ENCODE measurements at places on chromosomes 2 and 18. TPM values are rescaled to one million over a fixed set of nuclear protein-coding genes. Genes with fewer than 3 reads are reported as not detected.

DNA sequence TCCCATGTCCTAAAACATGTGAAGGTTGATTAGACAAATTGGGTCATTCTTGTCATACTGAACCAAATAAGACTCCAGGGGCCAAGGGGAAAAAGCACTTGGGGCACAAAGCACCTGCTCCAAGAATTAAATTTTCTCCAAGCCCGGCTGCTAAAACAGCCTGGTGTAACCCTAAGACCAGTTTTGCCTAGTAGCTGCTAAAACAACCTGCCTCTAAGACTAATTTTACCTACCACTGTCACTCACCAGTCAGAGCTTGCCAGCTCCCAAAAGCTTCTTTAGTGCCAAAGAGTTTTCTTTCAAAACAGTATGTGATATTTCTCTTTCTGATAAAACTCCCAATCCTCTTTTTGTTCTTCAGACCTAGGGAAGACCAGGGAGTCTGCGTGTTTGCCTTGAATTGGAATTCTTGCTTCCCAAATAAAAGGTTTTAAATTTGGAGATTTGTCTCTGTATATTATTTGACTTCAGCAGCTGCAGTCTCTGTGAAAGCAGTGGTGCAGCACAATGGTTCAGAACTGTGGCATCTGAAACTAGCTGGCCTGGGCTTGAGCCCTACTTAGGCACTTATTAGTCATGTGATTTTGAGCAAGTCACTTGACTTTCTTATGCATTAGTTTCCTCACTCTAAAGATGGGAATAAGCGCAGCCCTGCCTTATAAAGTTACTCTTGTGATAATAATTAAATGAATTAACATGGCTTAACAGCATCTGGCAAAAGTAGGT is 16.2 kb upstream of the APOB start:
- no peak for DNase-seq

- DNase-seq = peak; percentile 68
Measured at GRCh38 chr2:178074123-178075005, 1.8 kb upstream of the PDE11A start.

DNA sequence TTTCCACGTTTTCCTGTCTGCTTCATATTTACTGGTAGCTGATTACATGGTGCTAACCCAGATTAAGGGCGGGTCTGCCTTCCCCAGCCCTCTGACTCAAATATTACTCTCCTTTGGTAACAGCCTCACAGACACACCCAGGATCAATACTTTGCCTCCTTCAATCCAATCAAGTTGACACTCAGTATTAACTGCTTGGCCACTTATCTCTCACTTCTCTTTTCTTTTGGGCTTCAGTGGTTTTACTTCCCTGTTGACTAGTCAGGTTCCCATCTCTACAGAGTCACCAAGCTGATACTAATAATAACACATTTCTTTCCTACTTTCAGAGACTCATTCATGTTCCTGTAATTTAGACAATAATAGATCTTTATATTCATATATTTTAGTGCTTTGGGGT is 302.2 kb upstream of the MAP2 start:
- DNase-seq = no peak

- no peak for DNase-seq
Measured at GRCh38 chr18:31223371-31223770, 60.7 kb upstream of the DSC1 start.

- no peak for DNase-seq
Measured at GRCh38 chr18:40365526-40365925, 1589.5 kb upstream of the PIK3C3 start.

DNA sequence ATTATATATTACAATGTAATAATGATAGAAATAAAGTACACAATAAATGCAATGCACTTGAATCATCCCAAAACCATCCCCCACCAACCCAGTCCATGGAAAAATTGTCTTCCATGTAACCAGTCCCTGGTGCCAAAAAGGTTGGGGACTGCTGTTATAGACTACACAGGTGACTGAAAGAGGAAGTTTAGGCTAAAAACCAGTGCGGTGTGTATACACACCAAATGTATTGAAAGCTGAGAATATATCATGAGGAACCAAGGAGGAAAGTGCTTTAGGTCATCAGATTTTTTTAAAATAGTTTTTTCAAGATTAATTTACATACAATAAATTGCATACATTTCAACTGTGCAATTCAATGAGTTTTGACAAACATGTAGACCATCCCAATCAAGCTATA is 20.5 kb upstream of the C1D start:
- DNase-seq = no peak

GRCh38 chr2:196902828-196903227 is 23.7 kb downstream of the PGAP1 start:
- peak; percentile 4 for DNase-seq

DNA sequence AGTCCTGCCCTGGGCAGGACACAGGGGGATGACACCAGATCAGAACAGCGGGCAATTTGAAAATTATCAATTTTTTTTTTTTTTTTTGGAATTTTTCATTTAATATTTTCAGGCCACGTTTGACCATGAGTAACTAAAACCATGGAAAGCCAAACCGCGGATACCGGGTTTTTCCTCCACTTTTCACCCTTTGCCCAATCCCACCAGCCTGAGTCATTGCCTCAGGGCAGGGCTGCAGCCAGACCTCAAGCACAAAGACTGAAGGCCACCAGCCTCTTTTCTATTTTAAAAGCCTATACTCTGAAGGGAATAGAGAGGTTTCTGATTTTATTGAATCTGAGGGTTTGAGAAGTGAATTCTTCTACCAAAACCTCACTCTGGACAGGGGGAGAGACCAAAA is 381.1 kb downstream of the IRS1 start:
- peak; percentile 48 for DNase-seq

DNA sequence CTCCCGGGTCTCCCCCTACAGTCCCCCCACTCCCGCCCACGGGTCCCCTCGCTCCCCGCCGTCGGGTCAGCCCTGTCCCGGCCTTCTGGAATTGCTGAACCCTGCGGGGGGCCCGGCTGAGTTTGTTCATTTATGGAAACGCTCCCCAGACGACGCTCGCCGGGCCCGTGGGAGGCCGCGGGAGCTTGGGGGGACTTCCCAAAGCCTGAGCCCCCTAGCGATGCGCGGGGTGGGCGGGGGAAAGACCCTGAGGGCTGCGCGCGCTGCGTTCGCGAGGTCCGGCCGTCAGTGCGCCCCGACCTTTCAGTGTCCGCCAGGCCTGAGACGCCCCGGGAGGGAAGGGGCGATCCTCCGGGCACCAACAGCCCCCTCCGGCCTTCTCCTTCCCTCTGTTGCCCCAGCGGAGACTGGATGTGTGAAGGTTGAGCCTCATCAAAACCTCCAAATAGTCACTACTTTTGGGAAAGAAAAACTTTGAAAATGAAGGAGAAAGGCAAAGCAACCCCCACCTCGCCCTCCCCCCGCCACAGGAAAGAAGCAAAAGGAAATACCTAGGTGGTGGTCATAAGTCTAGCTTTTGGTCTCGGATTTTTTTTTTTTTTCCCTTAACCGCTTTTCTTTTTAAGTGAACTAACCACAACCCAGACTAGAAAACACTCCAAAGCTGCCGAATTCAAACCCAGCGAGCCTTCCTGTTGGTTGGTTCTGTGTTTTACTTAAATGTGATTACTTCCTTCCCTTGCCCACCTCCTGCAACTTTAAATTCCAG is 509 bp upstream of the CYS1 start:
- no peak for DNase-seq

The AQP12A gene
- not detected for total RNA-seq

The ALKAL2 gene
- total RNA-seq = not detected

The UGT1A8 gene
- not detected for total RNA-seq

The STK11IP gene
- 6.7 TPM for total RNA-seq

The TEKT4 gene
- not detected for total RNA-seq

All from M059J (cell line).